ENCODE measurements at places on chromosomes 7 and 10.

GRCh38 chr7:137895301-137896221 lies 48.8 kb upstream of the DGKI start:
- DNase-seq = no peak

- DNase-seq = no peak
Observed at GRCh38 chr7:111958431-111958830, 247.8 kb downstream of the DOCK4 start.

- DNase-seq = no peak
Observed at GRCh38 chr10:60576130-60577069, 186.7 kb upstream of the ANK3 start.

- DNase-seq = no peak
Observed at GRCh38 chr7:44976746-44977196, 2.0 kb downstream of the MYO1G start.

DNA sequence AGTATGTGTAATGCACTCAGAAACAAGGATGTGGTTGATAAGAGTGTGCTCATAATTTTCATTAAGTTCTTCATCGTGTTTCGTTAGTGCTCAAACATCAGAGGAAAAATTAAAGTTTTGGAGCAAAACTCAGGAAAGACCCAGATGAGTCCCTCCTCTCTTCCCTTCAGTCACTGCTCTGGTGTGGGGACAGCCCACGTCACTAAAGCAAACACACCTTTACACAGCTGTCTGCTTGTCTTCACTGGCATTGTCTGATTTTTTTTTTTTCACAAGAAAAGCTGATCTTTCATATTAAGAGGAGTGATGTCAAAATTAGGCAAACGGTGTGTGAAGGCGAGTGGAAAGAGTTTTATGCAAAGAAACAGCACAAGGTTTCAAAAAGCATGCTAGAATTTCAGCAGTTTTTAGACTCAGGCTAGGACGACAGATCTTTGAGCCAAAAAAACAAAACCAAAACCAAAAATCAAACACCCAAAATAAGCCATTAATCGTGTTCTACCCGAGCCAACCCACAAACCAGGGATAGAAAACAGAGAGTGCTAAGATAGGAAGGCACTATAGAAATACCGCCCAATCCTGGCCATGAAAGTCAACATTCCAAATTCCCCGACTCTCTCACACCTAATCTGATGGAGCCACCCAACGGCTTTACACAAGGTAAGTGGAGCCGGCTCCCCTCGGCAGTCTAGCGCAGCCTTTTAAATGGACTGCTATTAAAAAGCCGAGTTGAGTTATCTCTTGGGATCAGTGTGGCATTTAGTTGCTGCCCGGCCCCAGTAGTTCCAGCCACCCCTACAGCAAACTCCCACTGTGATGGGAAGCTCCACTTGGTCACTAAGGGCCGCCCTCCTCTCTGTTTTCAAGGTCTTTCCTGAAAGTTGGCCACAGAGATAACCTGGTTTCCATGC lies 27.9 kb upstream of the GATA3 start:
- no peak for DNase-seq

GRCh38 chr10:89904755-89905154 lies 203.4 kb downstream of the KIF20B start:
- DNase-seq = no peak

DNA sequence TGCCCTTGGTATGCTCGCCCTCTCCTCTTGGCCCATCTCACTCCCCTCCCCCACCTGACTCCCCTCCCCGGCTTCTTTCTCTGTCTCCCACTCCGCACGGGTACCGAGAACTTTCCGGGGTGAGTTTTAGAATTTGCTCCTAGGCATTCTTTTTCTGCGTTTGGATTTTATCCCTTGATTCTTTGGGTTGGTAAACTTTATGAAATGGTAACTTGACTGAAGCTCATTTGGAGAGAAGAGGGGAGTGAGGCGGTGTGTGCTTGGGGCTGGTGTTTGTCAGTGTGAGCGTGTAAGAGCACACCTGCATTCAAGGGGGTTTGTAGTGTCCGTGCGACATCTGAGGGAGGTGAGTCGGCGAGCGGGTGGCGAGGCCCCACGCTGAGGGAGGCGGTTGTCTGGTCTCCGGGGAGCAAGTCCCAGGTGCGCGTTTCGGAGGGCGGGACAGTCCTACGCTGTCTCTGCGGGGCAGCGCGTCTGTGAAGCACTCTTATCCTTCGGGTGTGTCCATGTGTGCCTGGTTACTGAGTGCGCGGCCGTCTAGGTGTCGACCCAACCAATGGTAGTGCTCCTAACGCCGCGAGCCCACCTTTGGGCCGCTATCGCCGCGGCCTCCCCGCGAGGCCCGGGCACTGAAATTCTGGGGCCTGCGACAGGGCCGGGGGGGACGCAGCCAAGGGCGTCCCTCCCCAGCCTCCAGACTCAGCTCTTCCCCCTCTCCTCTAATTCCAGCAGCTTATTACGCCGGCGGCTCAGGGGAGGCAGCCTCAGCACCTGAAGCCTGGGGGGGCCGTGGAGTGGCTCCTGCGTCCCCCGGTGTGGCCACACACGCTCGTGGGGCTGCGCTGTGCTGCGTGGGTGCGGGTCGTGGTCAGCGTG lies 2.6 kb upstream of the ZNF503 start:
- DNase-seq = no peak

GRCh38 chr10:128210215-128211063 lies 84.2 kb upstream of the MKI67 start:
- DNase-seq = no peak
